ENCODE measurements at places on chromosomes 12 and 14.

DNA sequence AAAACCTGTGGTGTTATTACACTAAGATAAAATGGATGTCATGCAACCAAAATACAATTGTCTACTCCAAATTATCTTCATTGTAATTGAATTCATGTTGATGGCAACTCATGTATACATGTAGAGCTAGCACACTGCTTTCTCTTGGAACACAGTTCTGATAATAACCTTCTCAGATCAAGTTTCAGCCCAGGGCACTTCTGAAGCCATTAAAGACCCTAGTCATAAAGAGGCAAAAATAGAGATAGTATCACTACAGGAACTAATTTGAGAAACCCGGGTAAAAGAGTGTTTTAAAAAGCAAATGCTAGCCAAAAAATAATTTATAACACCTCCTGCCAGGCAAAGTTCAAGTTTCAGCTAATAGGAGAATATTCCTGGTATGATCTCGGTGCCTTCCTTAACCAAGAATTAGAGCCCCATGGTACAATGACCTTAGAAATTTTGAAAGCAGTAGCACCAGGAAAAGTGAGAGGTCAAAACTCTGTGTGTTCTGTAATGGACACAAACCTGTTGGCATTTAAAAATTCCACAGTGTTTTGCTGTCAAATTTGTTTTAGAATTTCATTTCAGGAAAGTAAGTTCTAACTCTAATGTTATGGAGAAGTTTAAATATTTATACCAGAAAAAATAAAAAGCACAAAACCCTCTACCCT is 105.0 kb upstream of the FRMD6 start:
- no peak for DNase-seq

DNA sequence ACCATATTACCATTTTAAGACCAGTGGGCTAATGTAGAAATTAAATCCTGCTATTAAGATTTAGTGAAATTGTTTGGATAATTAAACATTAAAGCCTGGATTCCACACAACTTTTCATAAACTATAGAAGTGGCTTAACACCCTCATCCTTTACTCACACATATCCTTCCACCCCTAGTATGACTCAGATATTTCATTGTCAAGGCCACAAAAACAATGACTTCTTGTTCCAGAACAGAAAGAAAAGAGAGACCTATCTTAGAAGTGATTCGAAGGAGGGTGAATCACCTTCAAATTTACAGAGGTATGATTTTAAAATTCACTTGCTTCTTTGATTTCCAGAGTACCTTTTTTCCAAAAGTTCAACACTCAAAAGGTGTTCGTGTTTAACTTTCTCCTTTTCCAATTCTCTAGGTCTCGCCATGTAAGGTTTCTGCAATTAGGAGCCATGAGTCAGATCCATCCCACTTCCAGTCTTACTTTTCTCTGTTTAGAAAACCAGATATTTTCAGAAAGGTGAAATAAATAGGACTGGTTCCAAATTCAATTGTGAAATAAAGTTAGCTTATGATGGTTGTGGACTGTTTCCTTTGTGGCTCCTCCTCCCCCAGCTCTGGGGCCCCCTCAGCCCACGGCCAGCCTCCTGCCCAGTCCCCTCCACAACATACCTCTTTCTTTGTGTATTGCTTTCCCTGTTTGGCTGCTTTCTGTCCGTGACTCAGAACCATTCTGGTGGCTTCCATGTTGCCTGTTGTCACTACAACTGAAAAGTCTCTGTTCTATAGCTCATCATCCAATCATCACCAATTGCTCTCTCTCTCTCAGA is 24.6 kb upstream of the MGP start:
- no peak for DNase-seq

- DNase-seq = no peak
Observed at GRCh38 chr12:52320784-52321400, at the start of gene KRT83. Gene KRT83, minus strand, starts transcription at chr12:52321398. Its CDS starts 63 bp downstream, at chr12:52321335.

- no peak for DNase-seq
Observed at GRCh38 chr12:72717036-72717435, 444.9 kb downstream of the TRHDE start.

DNA sequence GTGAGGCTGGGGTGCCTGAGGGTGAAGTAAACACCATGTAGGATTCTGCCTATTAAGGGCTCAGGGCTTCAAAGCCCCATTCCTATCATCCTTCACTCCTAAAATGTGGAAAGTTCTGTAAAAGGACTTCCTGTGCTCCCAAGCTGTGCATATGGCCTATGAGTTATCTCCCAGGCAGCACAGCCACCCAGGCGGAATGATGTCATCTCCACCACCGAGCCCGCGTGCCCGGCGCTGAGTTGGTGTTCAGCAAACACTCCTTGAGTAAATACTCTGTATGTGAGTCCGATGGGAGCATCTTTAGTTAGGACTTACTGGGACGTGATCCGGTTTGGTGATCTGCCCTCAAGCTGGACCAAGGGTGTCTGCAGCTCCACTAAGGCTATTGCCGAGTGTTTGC is 437.3 kb downstream of the MED13L start:
- DNase-seq = no peak

GRCh38 chr12:121781998-121782979 is 11.2 kb downstream of the RHOF start:
- DNase-seq = no peak

DNA sequence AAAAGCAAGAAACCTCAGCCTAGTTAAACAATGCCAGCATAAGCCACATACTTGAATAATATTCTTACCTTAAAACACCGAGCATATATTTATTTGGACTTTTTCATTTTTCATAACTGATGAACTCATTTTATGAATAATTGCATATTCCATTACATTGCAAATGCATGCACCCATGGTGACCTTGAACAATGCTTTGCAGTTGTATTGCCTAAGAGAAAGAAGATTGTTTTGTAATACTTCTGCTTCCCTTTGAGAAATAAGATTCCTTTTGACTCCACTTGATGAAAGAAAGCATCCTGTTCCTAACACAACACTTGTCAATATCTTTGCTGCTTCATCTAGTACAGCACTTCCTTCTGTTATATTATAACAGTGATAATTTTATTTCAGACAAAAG is 1182.2 kb downstream of the FLRT2 start:
- DNase-seq = no peak

GRCh38 chr12:116916714-116917114 is 6.0 kb downstream of the FBXW8 start:
- peak; percentile 9 for DNase-seq

DNA sequence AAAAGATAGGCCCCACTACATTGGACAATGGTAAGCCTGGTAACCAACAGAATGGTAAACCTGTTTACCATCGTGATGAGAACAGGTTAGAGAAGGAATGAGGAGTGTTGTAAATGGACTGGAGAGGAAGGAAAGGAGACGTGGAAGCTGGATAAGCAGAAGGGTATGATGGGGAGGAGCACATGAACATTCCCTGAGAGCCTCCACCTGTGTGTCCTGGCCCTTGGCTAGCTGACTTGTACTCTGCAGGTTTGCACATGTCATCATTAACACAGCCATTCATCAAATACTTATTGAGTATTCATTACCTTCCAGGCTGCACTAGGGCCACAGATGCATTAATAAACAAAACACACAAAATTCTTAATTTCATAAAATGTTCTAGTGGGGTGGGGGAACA is 4.3 kb upstream of the IL26 start:
- DNase-seq = no peak

DNA sequence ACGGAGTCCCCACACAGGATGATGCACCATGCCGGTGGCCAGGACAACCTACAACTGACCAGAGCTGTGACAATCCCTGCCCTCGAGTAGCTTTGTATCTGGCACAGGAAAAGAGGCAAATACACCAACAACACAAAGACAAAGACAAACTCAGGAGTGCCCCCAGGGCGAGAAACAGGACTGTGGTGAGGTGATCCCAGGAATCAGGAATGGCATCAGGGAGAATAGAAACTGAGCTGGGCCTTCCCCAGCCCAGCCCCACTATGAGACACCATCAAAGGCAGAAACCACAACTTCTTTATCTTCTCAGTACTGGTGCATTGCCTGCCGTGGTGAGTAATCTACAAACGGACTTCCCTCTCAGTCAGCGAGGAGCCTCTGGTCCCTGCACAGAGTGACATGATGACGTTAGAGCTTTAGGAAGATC is 157.7 kb downstream of the TTC7B start:
- DNase-seq = no peak

DNA sequence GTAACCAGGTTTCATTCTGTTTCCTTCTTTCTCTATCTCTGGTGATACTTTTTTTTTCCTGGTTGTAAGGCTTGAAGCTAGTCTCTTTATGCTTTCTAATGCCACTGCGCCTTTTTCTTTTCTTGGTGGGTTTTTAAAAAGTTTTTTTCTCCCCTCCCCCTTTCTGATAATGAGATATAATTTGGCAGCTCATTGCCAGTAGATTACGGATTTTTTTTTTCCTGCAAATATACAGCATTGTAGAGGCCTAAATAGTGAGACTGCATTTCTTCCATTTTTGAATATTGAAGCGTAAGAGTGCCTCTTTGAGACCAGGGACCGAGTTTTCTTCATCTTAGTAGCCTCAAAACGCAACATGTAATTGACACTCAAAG is 1.1 kb downstream of the PAPOLA start:
- no peak for DNase-seq

DNA sequence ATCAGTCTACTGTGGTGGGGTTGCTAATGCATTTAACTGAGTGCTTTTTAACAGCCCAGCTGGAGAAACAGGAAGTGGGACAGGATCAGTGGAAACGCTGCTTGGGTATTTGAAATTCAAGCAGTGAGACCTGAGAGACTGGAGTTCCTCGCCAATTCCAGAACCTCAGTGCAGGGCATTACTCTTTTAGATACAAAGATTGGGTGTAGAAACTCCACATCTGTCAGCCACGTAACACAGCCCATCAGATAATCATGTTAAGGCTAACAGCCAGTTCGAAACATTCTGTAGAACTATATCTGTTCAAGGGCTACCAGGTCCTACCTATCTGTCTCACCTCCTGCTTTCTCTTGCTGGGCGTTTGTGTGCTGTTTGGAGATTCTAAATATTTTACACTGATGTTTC is 45.5 kb downstream of the RAD52 start:
- no peak for DNase-seq

DNA sequence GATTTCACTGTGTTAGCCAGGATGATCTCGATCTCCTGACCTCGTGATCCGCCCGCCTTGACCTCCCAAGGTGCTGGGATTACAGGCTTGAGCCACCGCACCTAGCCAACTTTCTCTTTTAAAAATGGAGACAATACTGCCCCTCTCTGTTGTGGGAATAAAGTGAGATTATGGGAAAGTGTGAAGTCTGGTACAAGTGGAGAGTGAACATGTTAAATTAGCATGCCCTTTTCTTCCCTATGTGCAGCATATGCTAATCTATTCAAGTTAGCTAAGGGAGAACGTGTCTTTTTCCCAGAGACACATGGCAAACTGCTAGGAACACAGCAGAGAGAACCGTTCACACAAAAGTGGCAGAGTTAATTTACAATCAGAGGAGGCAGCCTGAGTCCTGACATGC is 1.5 kb downstream of the COPS7A start:
- DNase-seq = no peak

GRCh38 chr12:2672863-2673262 is 121.9 kb upstream of the FKBP4 start:
- no peak for DNase-seq

GRCh38 chr12:22923768-22924167 is 298.8 kb downstream of the ETNK1 start:
- DNase-seq = no peak

GRCh38 chr12:118377884-118378470 is 1.6 kb downstream of the SUDS3 start:
- peak; percentile 43 for DNase-seq

DNA sequence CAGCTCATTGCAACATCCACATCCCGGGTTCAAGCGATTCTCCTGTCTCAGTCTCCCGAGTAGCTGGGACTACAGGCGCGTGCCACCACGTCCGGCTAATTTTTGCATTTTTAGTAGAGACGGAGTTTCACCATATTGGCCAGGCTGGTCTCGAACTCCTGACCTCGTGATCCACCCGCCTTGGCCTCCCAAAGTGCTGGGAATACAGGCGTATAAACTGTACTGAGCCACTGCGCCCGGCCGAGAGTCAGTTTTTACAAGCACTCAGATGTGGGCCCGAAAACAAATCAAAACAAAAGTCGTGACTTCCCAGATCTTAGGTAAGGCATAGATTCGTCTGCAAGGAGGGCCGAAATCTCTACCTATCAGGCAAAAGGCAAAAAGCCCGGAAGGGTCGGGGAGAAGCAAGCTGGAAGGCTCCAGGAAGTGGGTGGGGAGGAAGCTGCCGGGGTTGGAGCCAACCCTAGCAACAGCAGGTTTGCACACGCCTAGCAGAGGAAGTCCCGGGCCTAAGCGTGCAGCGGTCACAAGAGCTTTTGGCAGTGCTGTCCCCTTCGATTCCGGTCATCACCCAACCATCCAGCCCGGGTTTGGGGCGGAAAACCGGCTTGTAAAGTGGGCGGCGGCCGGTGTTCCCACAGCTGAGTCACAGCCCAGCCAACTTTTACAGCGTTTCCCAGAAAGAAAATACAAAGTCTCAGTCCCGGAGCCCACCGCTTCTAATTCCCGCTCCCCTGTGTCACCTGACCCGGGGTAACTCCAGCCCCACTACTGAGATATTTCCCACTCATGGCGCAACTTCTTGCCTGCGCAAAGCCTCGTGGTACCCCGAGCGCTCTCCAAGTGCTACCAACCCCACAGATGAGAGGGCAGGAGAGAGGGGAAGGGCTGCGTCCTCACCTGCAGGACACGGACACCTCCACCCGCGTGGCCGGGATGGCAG is 583 bp downstream of the CPNE8 start:
- DNase-seq = no peak

GRCh38 chr12:67758119-67758518 is 109.6 kb downstream of the DYRK2 start:
- DNase-seq = no peak

DNA sequence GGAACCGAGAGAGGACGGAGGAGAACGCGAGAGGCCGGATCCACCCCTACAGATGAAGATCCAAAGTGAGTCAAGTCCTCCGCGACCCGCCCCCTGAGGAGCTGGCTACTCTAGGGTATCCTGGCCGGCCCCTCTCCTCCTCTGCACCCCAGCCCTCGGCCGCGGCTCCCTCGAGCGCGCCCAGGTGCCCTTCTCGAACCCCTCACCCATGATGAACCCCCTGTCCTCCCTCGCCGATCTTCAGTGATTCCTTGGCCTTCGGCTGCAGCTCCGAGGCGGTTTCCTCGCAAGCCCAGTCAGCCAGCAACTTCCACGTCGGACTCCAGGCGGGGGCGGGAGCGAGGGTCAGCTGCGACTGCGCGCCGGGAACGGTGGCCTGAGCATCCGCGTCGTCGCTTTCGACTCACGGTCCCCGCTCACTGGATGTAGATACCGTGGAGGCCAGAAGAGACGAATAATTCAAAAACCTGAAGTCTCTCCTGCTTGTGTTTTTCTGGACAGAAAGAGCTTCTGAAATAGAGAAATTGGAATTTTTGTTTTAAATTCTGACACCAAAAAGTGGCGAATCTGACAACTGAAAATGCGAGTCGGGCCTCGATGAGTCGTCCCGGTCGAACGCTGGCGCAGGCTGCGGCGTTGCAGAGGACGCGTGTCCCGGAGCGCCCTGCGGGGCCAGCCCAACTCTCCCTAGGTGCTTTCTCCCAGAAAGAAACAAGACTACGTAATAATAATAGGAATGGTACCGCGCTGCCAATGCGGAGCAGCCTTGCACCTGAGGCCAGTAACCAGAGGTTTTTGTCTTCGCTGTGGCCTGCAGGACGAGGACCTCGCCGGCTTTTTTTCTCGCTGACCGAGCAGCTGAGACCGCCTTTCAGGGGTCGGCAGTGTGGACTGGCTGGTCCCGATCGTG is at the start of gene ARL1:
Gene ARL1 (minus strand): TSS at position 337 of the 910 bp plus-strand sequence. CDS start 127 bp downstream, at position 210.
- DNase-seq = peak; percentile 84

GRCh38 chr12:132154341-132154761 is 10.1 kb downstream of the NOC4L start:
- DNase-seq = peak; percentile 75
